ENCODE measurements at places on chromosomes 2 and 18. TPM values are rescaled to one million over a fixed set of nuclear protein-coding genes. Genes with fewer than 3 reads are reported as not detected.

- no peak for DNase-seq
These were observed 724 bp downstream of the FTCDNL1 start for GRCh38 chr2:199850218-199850717.

DNA sequence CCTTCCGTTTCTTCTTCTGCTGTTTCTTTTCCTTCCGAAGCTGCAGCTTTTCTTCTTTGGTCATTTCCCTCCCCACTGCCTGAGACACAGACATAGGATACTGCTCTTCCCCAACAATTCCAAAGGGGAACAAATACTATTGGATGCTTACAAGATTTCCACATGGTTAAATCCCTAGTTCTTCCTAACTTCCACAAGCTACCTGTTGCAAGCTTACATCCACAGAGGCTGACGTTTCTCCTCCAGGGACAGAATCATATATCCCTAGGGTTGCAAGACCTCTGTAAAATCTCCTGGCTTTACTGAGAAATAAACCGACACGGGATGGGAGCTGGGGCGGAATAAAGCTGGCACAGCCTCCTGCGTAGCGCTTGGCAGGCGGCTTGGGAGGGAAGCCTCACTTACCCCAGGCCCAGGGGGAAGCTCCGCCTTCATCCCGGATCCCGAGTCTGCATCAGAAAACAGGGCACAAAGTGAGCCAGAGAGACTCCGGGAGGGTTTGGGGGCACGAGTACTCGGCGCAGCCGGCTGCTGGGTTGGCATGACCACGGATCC, 590 bp downstream of the EIF2B4 start:
- peak; percentile 91 for DNase-seq

GRCh38 chr2:219247678-219248642, 2.7 kb downstream of the STK16 start:
- no peak for DNase-seq

The RTKN gene
- 16.8 TPM for total RNA-seq

- no peak for DNase-seq
These were observed 158.2 kb upstream of the CCDC150 start for GRCh38 chr2:196481324-196481697.

The MAP3K19 gene
- total RNA-seq, result not detected

- DNase-seq, result no peak
These were observed 25.3 kb upstream of the MFSD6 start for GRCh38 chr2:190382851-190383250.

DNA sequence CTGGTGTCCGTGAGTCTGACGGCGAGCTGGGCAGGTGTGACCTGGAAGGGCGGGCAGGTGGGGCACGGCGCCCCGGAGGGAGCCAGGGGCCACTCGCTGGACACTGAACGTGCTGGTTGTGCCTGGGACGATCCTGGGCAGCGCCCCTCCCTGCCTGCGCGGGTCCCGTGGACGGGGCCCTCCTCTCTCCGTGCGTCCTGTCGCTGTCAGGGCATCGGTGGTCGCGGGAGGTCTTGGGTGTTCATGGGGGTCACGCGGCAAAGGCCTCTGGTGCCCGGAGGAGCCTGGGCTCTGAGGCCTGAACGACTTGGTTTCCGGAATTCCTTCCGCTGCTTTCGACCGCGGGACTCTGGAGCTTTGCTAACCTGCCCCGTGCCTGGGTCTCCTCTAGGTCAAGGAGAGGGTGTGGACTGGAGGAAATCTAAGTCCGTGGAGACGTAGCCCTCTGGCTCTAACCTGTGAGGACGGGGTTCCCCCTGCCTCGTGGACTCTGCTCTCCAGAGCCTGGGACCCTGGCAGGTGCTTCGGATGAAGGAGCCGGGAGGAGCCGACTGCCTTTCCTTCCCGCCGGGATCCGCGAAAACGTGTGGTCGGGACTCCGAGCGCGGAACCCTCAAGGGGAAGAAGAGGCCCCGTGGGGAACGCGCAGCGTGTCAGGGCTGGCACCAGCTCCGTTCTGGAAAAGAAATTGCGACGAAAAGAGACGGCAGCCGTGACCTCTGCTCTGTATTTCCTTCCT, 14.7 kb downstream of the SOX11 start:
- DNase-seq, result no peak

DNA sequence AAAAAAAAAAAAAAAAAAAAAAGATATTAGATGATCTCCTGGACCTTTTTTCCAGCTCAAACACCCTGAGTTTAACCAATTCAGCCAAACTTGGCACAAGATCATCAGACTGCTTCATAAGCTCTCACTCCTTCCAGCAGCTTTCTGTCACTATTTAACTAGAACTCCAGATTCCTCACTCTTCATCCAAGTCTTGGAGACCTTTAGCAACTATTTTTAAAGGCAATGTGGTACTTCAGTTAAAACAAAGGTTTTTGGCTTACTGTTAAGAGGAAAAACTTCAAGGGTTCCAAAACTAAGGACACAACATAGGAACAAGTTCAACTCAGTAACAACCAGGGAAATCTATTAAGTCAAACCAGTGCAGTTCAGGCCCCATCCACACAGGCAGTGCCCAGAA, 23.2 kb downstream of the LAMA1 start:
- no peak for DNase-seq

Measured in posterior vena cava (tissue), 2 donors.